ENCODE measurements at places on chromosomes 1 and 21.

DNA sequence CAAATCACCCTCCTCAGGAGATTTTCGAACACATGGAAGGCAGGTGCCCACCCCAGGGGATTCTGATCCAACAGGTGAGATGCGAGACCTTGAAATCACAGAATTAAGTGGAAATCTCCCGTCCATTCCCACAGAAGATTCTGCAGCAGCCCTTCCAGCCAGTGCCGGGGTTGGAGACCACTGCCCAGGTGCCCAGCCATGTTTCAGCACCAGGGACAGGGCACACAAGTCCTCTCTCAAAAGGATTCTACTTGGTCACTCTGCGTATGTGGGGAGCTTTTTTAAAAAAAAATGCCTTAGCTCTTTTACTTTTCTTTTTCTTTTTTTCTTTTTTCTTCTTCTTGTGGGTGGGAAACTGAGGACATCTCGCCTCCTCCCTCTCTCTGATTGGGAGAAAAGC lies 80.7 kb downstream of the VWA5B1 start:
- H3K36me3 ChIP-seq, result no peaks in the 10 kb centered on the region
- H3K27me3 ChIP-seq, result peaks cover 9% of the 10 kb centered on the region
- peak; percentile 51 for DNase-seq
- H3K4me1 ChIP-seq, result no peaks in the 10 kb centered on the region
- no peak overlapping the region for H3K27ac ChIP-seq

GRCh38 chr1:216430744-216431143 lies 7.5 kb upstream of the USH2A start:
- H3K27me3 ChIP-seq, result no peaks in the 10 kb centered on the region
- H3K36me3 ChIP-seq, result no peaks in the 10 kb centered on the region
- no peak overlapping the region for H3K4me3 ChIP-seq
- no peak for DNase-seq

DNA sequence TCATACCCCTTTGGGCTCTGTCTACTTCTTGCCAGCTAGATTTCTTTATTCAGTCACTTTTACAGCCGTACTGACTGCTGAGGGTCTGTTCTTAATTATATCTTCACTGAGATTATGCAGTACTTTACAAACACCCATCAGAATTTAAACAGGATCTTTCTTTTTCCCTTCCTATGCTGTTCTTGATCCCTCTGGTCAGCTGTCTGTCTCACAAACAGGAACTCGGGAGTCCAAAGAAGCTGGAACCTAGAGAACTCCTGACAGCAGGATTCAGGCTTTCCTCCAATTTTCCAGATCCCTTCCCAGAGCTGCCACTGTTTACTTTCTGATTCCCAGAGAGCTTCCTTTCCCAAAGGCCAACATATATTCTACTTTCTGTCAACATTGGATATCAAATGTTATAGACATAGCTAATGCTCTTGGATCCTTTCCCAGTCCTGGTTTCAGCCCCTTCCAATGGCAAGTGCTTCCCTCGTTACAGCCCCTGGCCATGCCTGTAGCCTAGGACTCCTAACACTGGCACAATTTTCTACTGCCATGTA lies 59.5 kb downstream of the ATP2B4 start:
- peaks cover 5% of the 10 kb centered on the region for H3K4me1 ChIP-seq
- no peak overlapping the region for H3K4me3 ChIP-seq
- H3K36me3 ChIP-seq, result no peaks in the 10 kb centered on the region
- no peak overlapping the region for H3K27ac ChIP-seq
- no peaks in the 10 kb centered on the region for H3K27me3 ChIP-seq

DNA sequence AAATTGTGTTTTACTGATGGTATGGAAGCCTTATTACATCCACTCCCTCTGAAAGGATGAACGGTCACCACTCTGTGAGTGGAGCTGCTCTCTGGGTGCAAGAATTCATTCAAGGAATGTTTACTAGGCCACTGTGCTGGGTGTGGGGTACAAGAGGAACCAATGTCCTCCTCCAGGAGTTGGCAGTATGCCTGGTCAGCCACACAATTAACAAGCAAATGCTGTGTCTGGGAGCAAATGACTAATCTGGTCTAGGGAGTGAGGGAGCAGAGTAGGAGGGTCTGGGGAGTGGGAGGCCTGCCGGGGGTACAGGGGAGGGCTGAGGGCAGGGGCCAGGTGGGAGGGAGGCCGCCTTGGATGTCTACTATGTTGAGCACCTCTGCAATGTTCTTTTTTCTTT lies 27.2 kb upstream of the TDRD10 start:
- no peak overlapping the region for H3K4me3 ChIP-seq
- H3K27ac ChIP-seq, result no peak overlapping the region
- no peaks in the 10 kb centered on the region for H3K4me1 ChIP-seq
- DNase-seq, result no peak

DNA sequence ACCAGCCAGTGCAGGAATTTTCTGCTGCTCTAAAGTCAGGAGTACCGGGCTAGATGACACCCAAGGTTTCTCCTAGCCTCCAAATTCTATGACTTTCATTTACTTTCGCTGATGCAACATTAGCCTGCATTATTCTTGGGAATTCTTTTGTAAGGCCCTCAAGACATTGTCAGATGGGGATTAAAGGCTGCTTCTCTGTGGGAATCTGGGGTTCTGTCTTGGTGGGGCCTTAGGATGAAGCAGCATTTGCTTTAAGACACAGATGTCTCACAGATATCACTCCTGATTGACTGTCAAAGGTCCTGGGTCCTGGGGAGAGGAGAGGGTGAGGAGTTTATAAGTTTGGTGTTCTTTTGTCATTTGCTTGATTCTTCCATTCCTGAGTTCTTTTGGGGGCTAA lies 11.6 kb downstream of the PKP1 start:
- no peak overlapping the region for H3K27ac ChIP-seq
- no peak overlapping the region for H3K4me3 ChIP-seq
- no peaks in the 10 kb centered on the region for H3K4me1 ChIP-seq
- DNase-seq, result no peak

- H3K4me3 ChIP-seq, result no peak overlapping the region
- no peak for DNase-seq
- H3K27me3 ChIP-seq, result no peaks in the 10 kb centered on the region
- no peak overlapping the region for H3K27ac ChIP-seq
- H3K36me3 ChIP-seq, result no peaks in the 10 kb centered on the region
- no peaks in the 10 kb centered on the region for H3K4me1 ChIP-seq
These were observed 65.4 kb upstream of the SLFNL1 start for GRCh38 chr1:41086921-41087320.
